ENCODE measurements at places on chromosomes 6 and 20.

DNA sequence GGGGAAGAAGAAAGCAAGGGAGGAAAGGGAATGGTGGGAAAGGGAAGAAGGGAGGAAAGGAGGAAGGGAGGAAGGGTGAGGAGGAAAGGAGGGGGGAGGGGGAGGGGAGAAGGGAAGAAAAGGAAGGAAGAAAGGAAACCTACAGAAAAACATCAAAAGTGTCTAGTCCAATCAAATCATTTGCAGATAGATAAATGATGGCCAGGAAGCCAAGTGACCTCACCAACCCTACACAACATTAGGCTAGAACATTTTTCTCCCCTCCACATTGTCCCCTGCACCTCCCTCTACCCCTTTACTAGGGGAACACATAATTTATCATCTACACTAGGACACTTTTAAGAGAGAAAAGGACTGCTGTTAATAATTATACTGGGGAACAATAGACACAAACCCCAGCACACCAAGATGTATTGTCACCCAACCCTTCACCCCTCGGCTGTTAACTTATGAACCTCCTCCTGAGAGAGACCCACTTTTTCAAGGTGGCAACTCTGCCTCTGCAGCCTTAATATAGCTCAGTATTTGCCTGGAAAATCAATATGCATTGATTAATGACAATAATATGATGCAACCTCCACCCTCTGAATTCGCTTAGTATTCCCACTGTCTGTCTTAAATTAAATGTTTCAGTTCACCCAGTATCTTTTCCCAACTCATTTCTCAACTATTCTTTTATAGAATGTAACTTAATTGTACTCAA, 231.2 kb downstream of the PTPRT start:
- DNase-seq: no peak

DNA sequence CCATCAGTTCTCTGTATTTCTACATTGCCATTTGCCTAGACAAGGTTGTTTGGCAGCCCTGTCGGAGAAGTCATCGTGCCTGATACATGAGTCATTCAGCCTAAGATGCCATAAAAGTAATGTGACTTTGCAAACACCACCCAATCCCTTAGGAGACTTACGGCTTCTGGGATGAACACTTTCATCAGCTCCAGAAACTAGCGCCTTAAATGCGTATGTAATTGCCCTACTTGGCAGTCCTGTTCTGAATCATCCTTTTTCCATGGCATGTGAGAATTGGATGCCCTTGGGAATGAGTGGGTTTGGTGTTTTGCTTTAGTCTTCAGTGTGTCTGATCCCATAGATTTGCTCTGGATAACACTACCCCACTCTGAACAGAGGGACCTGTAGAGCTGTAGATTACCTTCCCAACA, 158.5 kb downstream of the SASH1 start:
- DNase-seq: no peak

DNA sequence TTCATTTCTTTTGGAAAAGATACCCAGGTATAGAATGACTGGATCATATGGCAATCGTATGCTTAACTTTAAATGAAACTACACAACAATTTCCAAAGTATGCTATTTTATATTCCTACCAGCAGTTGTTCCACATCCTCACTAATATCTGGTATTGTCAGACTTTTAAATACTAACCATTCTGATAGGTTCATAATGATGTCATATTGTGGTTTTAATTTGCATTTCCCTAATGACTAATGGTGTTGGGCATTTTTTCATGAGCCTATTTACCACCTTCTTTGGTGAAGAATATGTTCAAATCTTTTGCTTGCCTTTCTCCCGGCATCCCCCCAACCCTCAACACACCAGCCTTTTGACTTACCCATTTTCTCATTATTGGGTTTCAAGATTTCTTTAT, 96.2 kb upstream of the HMGN3 start:
- no peak for DNase-seq

DNA sequence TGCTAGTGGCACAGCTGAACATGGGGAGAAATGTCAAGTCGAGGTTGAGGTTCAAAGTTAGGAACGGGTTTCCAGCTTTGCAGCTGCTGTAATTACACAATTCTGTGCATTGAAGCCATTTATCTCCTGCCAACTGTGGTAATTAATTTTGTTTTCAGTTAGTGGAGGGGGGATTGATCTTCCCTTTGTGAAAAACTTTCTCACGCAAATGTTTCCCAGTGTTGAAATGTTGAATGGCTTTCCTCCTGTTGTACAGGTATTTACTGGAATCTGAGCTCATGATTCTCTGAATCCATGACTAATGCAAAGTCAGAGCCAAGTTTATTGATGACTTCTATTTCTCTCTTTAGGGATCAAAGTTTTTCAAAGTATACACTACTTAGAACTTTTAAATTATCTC, 198.4 kb upstream of the SLC35B3 start:
- no peak for DNase-seq

- DNase-seq: no peak
Measured at GRCh38 chr20:33188421-33188820, 20.5 kb downstream of the BPIFA2 start.

- no peak for DNase-seq
Measured at GRCh38 chr6:118618676-118619377, 32.6 kb downstream of the CEP85L start.

- no peak for DNase-seq
Measured at GRCh38 chr6:110101885-110102284, 77.6 kb downstream of the WASF1 start.

DNA sequence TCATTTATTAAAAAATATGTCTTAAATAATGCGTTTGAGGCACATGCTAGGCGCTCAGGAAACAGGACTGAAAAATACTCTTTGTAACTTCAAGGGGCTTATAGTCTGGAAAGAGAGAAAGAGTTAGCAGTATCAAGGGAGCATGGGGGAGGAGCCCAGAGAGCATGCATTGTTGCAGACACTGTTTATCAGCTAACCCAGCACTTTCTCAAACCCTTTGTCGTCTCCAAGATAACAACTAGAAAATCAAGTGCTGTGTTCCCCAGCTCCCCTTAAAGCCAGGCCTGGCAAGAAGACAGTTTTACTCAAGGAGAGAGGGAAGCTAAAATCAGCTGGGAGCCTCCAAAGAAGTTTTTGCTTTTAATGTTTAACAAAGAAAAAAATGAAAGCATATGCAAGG, 98.4 kb downstream of the PERP start:
- no peak for DNase-seq

- no peak for DNase-seq
Measured at GRCh38 chr6:98627129-98627775, 207.1 kb upstream of the POU3F2 start.

DNA sequence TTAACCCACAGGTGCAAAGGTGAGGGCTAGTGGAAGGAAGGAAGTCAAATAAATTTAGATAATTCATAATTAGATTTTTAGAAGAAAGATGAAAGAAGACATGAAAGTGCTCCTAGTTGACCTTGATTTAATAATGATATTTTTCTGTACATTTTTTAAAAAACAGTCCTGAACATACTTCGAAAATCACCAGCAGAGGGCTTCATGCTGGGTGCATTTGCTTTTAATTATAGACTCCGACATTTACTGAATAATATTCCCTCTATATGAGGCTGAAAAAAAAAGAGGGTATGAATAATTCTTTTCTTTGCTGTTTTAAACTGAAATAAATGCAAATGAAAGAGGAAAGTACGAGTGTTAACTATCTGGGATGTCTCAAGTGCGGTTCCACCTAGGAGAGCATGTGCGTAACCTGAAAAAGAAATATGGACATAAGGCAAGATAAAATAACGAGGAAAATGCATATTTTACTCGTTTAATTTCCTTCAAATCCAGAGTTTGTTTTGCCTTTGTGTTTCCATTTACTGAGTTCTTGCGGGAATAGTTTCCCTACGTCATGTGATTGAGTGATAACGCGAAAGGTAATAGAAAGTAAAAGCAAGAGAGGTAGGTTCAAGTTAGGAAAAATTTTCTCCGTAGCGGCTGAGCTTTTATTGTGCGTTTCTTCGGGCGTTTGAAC, 3.1 kb upstream of the TFAP2B start:
- DNase-seq: no peak

GRCh38 chr20:6421321-6422248, 298.8 kb upstream of the FERMT1 start:
- no peak for DNase-seq

DNA sequence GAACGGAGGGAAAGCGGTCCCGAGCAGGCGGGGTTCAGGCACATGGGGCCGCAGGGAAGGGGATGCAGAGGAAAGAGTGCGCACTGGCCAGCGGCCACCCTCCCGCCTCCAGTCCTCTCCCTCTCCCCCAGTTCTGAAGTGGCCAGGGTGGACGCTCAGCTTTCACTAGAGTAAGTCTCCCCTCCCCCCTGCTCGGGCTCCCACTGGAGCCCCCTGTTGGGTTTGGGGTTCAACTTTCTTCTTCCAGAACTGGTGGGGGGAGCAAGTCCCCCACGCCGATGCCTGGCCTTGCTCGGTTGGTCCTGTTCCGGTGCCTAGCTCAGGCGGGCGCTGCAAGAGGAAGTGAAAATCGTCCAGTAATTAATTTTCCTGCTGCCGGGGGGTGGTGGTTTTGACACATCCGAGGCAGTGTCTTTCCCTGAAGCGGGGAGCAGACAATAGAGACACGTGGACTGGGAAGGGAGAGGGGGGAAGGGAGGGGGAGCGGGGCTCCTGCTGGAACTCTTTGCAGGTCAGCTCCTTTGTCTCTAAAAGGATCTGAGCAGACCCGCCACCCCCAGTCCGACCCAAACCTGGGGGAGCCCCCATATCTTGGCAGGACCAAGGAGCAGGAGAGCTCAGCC, 824 bp upstream of the SCRT2 start:
- DNase-seq: no peak

DNA sequence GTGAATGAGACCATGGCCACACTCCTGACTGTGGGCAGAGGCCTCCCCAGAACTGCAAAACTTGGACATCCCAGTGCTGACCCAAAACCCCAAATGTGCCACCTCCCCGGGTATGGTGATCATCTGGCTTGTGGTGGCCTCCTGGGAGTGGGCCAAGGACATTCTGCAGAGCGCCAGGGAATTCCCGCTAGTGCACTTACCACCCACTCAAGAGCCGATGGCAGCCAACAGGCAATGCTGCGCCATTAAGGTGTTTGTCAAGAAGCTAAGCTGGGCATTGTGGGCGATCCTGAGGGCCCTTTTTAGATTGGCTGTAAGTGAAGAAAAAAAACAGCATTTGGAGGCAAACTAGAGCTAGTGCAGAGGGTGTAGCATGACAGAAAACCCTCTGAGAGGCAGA, 9.4 kb downstream of the MMP24 start:
- DNase-seq: no peak

DNA sequence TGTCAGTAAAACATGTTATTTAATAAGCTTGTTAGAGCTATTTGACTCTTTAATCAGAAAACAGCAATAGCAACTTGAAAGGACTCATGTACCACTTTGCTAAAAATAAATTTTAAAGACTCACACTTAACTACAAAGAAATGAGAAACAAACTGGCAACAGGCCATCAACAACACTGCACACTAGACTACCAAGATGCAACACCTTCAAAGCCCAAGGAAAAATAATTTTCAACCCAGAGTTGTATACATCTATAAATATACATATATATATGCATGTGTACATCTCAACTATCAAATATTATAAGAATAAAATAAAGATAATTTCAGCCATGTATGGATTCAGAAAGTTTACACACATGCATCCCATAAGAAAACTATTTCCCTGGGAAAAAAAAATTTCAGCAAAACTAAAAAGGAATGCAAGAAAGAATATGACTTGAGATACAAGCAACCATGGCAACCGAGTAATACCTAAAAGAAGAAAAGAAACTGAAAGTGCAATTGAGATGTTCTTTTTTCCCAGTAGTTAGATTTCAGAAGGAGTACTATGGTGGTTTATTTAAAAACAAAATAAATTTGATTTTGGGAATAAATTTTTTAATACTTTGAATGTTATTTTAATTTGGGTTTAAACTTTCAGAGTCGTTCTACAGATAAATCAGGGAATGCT, 303.8 kb downstream of the UBE3D start:
- no peak for DNase-seq

- DNase-seq: no peak
Measured at GRCh38 chr20:20227013-20227571, 140.8 kb upstream of the INSM1 start.

GRCh38 chr6:130811932-130812331, 15.3 kb upstream of the SMLR1 start:
- no peak for DNase-seq

GRCh38 chr20:23050076-23050838, 785 bp upstream of the THBD start:
- DNase-seq: no peak

DNA sequence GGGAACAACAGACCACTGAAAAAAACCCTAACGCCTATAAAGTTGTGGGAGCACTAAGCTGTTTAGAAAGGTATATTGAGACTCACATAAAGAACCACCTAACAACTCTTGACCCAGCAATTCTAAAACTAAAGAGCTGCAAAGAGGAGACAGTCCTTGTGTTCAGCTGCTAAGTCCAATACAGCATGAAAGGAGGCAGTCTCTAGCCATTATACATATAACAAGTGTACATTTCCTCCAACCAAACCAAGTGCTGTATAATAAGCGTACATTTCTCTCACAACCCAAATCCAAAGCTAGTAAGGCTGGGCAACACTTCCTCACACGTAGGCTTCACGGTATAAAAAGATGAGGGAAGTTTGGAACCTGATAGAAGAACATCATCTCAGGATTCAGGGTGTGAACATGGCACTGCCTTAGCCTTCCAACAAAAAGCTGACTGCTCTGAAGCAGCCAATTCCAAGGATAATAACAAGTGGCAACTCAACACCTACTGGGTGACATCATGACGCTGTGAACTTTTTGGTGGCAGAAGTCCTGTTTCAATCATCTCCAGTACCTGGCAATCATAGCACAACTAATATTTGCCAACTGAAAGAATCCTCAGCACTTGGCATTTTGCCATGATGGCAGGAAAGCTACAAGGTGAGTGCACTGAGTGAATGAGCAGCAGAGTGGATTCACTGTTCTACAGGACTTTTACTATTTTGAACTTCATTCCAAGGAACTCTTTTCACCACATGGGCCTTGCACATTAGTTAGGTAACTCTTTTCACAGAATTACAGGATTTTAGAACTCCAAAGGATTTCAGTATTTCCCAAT, 16.6 kb downstream of the TBC1D20 start:
- no peak for DNase-seq

DNA sequence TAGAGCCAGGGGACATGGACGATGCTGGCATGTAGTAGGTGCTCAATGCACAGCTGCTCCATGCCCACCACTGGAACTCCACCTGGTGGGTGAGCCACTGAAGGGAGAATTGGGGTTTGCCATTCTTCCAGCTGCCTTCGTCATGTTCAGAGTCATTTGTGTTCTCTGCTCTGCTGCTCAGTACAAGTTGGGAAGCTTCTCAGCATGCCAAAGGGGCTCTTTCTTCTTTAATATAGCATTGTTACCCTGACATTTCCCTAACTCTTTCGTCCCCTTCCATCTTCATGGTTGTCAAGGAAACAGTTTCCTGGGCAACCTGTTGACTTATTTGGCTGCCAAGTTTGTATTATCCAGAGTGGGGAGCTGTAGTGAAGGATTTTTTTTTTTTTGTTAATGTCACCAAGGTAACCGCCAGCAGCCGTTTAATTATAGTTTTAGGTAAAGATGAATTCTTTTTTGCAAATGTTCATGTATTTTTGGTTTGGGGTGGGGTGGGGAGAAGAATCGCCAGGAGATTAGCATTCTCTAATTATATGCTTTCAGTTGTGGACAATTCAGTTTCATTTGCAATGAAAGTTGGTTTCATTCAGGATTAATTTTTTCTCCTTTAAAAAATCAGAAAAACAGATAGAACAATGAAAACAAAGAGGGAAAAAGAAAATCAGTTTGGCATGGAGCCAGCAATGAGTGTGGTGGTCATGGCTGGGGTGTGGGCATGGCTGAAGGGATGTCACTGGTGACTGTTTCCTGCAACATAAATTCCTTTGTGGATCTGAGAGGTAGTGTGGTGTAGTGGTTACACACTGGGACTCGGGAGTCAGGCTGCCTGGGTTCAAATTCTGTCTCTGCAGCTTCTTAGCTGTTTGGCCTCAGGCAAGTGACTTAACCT, 73.0 kb upstream of the KCNG1 start:
- no peak for DNase-seq
